A549 treated with Mapracorat at 1 μM for 4 hours (cell line): ENCODE measurements at places on chromosomes 5 and 9. TPM values are rescaled to one million over a fixed set of nuclear protein-coding genes. Genes with fewer than 3 reads are reported as not detected.

ARHGEF39 gene
- 13.3 to 18.5 TPM (median 16.1 TPM) in 5 replicates for total RNA-seq

PCDHA1 gene
- 0.06 to 0.23 TPM (median 0.14 TPM) in 5 replicates for total RNA-seq

FKTN gene
- total RNA-seq = 6.1 to 8.8 TPM (median 7.7 TPM) in 5 replicates

MRPL22 gene
- total RNA-seq = 51.2 to 62.8 TPM (median 61.5 TPM) in 5 replicates

LEAP2 gene
- 0.46 to 1.4 TPM (median 0.90 TPM) in 5 replicates for total RNA-seq

RARS1 gene
- total RNA-seq = 90.0 to 120 TPM (median 95.4 TPM) in 5 replicates

KCNV2 gene
- not detected in 5 replicates for total RNA-seq

NR5A1 gene
- 0.06 to 0.23 TPM (median 0.15 TPM) in 3 of 5 replicates, not detected in the others for total RNA-seq

DDX4 gene
- total RNA-seq = not detected in 5 replicates

SLC6A7 gene
- 0.05 TPM in 1 of 5 replicates, not detected in the others for total RNA-seq

LHFPL2 gene
- 54.6 to 67.2 TPM (median 61.2 TPM) in 5 replicates for total RNA-seq

F2RL2 gene
- 2.8 to 4.1 TPM (median 3.1 TPM) in 5 replicates for total RNA-seq

SLC36A3 gene
- not detected in 5 replicates for total RNA-seq

SNCAIP gene
- total RNA-seq = 0.10 TPM in 1 of 5 replicates, not detected in the others

WNT8A gene
- not detected in 5 replicates for total RNA-seq
